ENCODE measurements at places on chromosomes 6 and 20.

- no peak for DNase-seq
These were observed 50.8 kb upstream of the FAM83D start for GRCh38 chr20:38875175-38875993.

GRCh38 chr6:75693534-75693933 lies 55.5 kb upstream of the MYO6 start:
- no peak for DNase-seq

- no peak for DNase-seq
These were observed 105.2 kb downstream of the MAP7 start for GRCh38 chr6:136445063-136445462.

DNA sequence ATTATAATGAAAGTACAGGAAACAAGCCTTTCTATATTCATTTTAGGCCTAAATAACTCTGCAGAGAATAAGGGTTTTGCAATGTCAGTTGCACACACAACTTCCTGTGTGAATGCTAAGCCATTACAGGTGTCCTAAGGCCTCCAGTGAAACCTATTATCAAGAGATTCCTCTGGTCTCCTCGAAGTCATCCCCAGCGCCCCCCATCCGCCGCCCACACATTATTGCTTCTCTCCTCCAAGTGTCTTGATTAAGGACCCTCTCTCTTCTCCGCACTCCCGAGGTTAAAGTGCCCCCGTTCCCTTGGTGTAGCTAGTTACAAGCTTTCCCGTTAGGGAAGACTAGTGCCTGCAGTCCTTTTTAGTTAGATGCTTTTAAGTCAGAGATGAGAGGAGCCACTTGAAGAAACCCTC lies 1.3 kb downstream of the HIVEP2 start:
- DNase-seq = peak; percentile 22

DNA sequence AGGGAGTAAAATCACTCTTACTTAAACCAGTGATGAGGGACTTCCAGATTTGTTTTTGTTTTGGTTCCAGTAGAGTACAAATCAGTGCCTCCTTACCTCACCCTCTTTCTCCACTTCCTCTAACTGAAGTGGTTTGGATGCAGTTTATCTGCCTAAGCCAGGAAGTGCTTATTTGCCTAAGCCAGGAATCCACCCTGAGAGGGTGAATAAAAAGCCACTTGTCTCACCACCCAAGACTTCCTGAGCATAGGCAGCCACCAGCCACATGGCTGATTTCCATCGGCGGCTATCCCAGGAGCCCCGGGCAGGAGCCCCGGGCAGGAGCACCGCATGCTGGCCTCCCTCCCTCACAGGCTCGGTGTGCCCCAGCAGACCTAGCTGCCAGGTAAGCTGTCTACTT lies 12.0 kb downstream of the LRP11 start:
- no peak for DNase-seq

DNA sequence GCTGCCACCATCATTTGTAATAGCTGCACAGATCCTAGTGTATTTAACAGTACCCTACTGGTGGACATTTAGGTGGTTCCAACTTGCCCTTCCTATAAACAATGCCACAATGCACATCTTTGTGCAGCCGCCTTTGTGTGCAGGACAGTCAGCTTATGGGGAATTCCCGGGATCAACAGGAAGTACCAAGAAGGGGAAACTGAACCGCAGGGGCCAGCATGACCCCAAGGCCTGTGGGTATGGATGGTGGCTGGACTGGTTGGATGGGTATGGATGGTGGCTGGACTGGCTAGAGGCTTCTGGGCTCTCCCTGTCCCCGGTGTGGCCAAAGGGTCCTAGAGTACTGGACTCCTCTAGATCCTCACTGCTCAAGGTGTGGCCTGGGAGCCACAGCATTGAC lies 46.7 kb downstream of the CEBPB start:
- DNase-seq = no peak

GRCh38 chr6:113162739-113163138 lies 694.4 kb upstream of the MARCKS start:
- DNase-seq = no peak

GRCh38 chr20:3209946-3210317 lies 634 bp downstream of the ITPA start:
- DNase-seq = no peak

DNA sequence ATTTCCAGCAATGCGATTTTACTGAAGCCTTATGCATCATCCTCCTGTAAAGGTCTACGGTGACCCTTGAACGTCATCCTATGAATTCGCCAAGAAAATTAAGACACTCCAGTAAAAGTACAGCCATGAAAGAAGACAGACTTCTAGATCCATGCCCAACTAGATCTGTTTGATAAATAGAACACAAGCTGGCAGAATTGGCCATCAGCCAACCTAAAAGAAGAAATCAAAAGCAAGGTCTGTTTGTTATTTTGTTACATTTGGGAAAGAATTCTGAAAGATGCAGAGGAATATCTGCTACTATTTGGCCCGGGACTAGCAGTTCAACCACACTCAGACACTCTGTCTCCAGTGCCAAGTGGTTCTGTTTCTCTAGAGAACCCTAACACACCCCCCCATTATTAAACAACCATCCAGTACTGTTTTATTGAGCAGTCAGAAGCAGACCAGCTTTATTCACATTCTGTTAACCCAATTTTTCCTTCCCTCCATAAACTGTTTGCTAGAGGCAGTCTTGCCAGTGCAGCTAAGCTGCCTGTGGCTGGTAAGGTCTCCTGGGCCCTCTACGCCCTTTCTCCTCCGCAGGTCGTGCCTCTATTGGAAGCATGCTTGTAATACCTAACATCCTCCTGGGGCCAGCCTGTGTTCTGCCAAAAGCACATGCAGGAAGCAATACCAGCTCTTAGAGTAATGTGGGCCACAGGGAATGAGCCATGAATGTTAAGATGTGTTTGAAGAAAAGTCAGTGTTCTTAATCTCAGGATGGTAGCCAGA lies 30.7 kb downstream of the LY86 start:
- no peak for DNase-seq

DNA sequence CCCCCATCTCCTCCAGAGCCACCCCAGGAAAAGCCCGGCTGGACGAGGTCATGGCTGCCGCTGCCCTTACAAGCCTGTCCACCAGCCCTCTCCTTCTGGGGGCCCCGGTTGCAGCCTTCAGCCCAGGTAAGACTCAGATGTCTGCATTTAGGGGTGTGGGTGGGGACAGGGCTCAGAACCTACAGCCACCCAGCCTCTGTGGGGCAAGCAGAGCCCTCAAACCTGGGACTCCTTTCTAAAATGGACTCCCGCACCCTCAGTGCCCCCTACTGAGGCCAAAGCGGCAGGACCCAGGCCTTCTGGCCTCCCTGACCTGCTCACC lies 1.7 kb downstream of the SLC2A4RG start:
- DNase-seq = no peak

DNA sequence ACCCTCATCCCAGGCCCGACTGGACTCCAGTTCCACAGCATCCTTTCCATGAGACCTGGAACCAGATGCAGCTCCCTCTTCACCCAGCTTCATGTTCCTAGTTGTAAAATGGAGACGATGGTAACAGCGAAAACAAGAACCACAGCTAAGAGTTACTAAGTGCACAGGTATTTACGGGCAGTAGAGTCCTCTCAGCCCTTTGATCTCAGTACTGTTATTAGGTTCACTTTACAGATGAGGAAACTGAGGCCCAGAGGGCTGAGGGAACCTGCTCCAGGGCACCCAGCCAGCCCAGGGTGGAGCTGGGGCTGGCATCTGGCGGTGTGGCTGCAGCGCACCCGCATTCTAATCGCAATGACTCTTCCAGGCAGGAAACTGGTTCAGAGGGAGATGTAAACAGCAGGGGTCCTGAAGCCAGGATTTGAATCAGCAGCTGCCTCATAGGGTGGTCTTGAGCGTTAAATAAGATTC lies 858 bp downstream of the BCAS1 start:
- DNase-seq = no peak

GRCh38 chr6:39520411-39520810 lies 197.9 kb upstream of the KCNK16 start:
- no peak for DNase-seq

- DNase-seq = peak; percentile 53
These were observed at the start of gene MICAL1 for GRCh38 chr6:109455437-109456110. TSS of gene MICAL1 (minus strand) at chr6:109455772. CDS start at chr6:109454196, 1,576 bp downstream.

Measured in stimulated activated CD4-positive, alpha-beta T cell treated with anti-CD3 and anti-CD28 coated beads, Interleukin-4, amount 100 ng/mL, for 48 hours (primary cell).